HuH-7 (cell line): ENCODE measurements at places on chromosomes 3 and 15.

DNA sequence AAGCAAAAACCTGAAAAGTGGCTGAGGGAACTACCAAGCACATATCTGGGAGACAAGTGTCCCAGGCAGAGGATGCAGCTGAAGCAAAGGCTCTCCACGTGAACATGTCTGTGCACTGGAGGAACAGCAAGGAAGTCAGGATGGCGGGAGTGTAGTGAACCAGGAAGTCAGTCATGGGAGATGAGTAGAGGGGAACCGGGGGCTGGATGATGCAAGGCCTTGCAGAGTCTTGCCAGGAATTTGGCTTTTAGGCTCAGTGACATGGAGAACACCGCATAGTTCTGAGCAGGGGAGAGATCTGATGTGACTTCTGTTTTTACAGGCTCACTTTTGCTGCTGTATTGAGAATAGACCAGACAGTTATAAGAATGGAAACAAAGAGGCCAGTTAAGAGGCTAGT is 19.0 kb downstream of the C2CD4A start:
- DNase-seq, result no peak

DNA sequence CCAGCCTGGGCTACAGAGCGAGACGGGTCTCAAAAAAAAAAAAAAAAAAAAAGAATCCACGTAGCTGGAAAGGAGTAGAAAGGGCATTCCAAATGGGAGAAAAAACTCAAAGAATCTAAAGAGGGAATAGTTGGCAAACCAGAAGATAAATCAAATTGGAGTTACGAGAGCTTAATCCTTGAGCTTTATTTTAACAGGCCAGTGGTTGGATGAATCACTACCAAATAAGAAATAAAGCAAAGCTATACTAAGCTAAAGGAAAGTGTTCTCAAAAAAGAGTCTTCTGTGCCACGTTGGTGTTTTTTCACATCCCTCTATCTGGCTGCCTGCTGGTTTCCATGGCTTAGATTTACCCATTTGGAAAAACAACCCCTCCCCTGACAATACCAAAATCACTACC is 14.0 kb downstream of the VGLL4 start:
- no peak for DNase-seq

- DNase-seq, result peak; percentile 15
These were observed 566 bp upstream of the MKRN3 start for GRCh38 chr15:23564821-23565394.

DNA sequence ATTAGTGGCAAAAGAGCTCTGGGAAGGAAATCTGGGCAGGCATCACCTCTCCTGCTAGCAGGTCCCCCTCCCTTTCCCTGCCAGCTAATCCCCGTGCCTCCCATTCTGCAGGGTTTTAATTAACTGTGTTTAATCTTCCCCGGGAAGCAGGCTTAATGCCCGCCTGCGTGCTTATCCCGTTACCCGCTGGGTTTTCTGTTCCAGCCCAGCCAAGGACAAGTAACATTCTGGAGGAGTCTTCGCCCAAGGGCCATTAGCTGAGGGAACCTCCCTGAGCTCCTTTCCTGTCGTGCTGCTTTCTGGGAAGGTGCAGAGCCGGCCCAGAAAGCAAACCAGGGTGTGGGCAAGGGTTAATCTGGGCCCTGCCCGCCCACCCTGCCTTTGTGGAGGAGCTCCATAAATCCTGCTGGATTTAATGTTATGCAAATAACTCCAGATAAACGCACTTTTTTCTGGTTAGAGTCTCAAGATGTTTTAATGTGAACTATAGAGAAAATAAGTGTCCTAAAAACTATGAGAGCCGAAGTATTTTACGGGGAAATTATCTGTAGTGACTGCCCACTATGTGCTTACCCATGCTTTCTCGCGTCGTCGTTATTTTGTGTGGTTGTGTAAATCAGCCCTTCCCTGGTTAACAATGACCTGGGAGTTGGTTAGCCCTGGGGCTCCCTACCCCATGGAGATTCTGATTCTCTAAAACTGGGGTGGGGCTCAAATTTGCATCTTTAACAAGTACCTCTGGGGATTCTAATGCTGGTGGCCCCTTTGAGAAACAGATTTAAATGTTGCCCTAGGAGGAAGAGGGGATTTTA is 25.9 kb downstream of the TRIM71 start:
- no peak for DNase-seq

- DNase-seq, result no peak
These were observed 557.2 kb upstream of the SUCLG2 start for GRCh38 chr3:68211637-68212036.

GRCh38 chr3:38698760-38699159 is 49.3 kb upstream of the SCN5A start:
- no peak for DNase-seq

GRCh38 chr3:19702416-19703078 is 231.5 kb downstream of the EFHB start:
- no peak for DNase-seq

- no peak for DNase-seq
These were observed 30.2 kb downstream of the IDH3A start for GRCh38 chr15:78179286-78179840.

- no peak for DNase-seq
These were observed 1072.7 kb downstream of the EPHA3 start for GRCh38 chr3:90180096-90180495.

- DNase-seq, result no peak
These were observed 24.7 kb downstream of the PLA2G4D start for GRCh38 chr15:42069496-42070278.

GRCh38 chr15:78350058-78350457 is 9.9 kb downstream of the CRABP1 start:
- DNase-seq, result no peak

DNA sequence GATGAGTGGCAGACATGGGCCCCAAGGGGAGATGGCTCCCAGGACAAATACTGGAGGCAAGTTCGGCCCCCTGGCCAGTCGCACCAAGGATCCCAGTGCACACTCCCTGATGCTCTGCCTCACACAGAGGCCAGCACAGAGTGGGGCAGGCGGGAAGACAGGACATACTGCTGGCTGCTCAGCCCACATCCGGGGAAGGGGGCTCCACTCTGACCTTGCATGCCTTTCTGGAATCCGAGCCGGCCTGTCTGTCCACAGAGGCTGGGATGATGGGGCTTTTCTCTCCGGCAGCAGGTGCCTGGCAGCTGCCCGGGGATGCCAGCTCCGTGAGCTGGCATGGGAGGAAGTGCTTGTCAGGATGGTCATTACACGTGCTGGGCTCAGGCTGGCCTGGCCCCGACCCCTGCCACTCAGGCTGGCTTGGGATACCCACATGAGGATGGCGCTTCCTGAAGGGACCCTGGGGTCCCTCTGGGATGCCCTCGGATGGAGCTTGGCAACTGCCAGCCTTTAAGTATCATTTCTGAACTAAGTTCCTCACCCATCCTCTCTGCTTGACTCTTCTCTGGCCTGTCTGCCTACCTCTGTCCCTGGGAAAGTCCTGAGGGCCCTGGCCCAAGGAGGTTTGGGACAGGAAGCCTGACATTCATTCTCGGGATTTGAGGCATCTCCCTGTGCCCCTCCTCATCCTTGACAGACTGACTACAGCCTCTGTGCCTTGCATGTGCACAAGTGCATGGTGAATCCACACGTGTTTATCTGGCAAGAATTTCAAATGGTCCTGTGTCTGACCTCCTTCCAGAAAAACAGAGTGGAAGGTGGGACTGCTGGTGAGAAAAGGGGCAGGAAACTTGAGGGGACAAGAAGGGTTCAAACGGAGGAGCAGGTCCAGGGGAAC is 46.5 kb downstream of the EXOG start:
- DNase-seq, result no peak

GRCh38 chr15:53446376-53446775 is 313.1 kb downstream of the WDR72 start:
- no peak for DNase-seq

DNA sequence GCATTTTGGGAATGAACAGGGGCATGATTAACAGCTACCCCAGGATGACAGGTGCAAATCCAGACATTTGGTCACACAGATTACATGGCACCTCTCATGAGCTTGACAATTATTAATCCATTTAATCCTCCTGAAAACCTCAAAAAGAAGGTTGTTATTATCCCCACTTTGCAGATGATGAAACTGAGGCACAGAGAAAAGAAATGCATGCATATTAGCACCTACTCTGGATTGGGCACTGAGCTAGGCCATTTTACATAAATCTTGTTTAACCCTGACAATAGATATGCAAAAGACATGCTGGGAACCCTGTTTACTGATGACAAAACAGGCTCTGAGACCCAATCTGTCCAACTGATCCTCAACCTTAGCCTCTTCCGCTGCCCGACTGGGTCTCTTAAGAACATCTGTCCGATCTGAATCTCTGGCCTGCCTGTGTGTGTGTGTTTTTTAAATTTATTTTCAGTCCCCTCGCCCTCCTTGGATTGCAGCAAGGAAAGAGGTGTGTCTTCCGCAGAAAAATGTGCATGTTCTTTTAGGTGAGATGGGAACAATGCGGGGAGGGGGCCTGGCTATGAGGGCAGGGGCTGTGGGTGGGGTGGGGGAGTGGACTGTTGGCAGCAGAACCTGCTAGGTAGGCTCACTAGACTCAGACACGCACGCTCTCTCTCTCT is 162.5 kb downstream of the WNT7A start:
- DNase-seq, result no peak

GRCh38 chr3:190620886-190621608 is 107.2 kb downstream of the IL1RAP start:
- no peak for DNase-seq

GRCh38 chr15:70169147-70169546 is 71.4 kb upstream of the TLE3 start:
- no peak for DNase-seq

- DNase-seq, result no peak
These were observed 68.9 kb downstream of the SMAD3 start for GRCh38 chr15:67134067-67134838.

DNA sequence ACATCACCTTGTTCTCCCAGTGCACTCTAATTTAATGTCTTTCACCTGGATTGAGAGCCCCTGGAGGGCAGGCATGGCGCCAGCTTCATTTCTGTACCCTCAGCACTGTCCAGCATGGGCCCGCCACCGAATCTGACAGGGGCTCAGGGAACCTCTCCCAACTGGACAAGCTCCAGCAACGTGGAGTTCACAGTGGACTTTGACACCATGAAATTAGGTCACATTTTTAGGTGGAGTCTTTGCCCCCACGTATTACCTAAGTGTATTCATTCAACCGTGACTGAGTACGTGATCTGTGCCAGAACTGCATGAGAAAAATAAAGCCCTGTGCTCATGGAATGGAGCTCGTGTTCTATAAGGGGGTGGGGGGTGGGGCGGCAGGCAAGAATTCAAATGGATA is 94.1 kb upstream of the ATP2B2 start:
- DNase-seq, result no peak

GRCh38 chr3:152198665-152199064 is 70.1 kb upstream of the MBNL1 start:
- DNase-seq, result no peak

DNA sequence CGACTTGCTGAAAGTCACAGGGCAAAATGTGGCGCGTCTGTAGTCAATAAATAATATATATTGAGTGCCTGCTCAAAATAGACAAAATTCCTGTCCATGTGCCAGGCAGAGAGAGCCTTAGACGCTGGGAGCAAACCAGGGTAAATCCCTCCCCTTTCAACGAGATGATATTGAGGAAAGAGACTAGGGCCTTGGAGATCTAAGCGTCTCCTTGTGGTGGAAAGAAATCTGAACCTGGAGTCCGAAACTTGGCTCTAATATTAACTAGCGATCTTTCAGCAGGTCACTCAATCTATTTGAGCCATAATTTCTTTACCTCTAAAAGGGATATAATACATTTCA is 348 bp upstream of the DPP8 start:
- no peak for DNase-seq

DNA sequence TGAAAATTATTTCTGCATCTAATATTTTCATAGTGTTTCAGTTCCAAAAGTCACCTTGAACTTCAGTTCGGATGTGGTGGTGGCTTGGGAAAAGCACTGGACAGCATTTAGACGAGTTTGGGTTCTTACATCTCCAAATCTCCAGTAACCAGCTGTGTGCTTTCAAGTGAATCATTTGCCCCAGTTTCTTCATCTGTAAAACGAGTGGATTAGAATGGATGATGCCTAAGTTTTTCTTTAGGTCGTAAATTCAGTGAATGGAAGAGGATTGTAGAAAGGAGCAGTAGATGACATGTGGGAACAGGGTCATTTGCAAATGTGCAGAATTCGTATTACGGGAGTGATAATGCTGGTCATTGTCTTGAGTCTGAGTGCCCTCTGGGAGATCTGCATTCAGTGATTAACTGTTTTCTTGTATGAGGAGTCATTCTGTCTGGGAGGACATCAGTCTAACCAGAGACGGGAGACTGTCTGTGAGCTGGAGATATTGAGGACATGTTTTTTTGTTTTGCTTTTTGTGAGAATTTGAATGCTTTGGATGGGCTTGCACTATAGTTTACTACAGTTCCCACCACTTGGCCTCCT is 641.6 kb upstream of the TBL1XR1 start:
- DNase-seq, result no peak

GRCh38 chr15:64092864-64093626 is 593 bp downstream of the CIAO2A start:
- DNase-seq, result no peak

DNA sequence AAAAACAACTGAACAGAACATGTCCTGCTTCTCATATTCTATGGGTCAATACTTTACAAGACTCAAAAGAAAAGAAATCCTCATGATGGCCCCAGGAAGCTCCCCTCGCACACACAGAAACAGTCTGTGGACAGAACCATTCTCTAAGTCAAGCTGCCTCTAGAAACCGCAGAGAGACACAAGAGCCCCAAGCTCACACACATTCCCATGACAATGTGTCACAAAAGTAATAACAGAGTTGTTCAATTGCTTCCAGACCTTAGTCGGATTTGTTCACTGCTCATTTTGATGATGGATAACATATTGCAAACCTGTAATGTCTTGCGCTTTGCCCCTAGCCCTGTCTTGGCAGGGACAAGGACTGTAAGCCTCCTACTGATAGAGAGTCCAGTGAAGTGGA is 60.9 kb downstream of the UMPS start:
- DNase-seq, result no peak

DNA sequence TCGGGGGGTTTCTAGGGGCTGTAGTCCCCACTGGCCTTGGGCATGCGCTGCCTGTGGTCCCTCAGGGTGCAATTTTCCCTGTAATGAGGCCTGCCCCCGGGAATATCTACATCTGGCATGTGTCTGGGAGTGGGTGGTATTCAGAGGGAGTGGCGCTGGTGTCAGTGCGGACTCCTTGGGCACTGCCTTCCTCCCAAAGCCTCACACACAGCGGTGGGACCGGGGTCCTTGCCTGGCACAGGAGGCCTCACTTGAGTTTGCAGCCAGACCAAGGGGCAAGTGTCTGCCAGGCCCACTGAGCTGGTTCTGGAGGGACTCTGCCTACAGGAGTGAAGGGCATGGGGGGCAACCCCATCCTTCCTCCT is 53.5 kb upstream of the PCSK6 start:
- DNase-seq, result no peak

- no peak for DNase-seq
These were observed 204.6 kb upstream of the IL12A start for GRCh38 chr3:159783780-159784742.
